ENCODE measurements at places on chromosomes 3 and 15. TPM values are rescaled to one million over a fixed set of nuclear protein-coding genes. Genes with fewer than 3 reads are reported as not detected.

Gene CLDN16
- 0.04 TPM for polyA plus RNA-seq

Gene SMCO1
- polyA plus RNA-seq: not detected

Gene SLC28A2
- not detected for polyA plus RNA-seq

Gene CCR5
- polyA plus RNA-seq: not detected

Gene ARRDC4
- 9.2 TPM for polyA plus RNA-seq

Measured in AG04450 (cell line).